ENCODE measurements at places on chromosomes 12 and 14.

DNA sequence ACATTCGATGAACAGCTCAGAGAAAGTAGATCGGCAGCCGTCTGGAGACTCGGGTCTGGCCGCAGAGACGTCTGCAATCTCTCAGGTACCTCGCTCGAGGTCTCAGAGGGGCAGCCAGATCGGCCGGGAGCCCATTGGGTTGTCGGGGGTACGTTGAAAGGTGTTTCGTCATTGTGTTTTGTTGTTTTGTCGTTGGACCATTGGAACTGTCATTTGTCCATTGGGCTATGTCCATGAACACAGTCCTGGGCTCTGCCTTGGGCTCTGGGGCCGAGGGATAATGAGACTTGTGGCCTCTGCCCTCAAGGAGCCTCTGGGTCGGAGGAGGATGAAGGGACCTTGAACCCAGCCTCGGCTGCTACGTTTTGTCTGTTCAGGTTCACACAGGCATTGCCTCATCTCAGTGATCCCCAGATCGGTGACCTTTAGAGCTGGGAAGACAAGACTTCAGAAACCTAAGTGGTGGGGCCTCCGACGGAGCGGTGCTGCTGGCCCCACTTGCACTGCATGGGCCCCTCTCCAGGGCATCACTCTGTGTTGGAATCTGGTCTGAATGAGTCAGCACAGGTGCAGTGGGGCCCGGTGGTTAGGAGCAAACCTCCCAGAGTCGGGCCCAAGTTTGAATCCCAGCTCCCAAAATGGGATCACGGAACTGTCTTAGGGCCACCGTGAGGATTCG, 23.6 kb upstream of the MLXIP start:
- no peak for DNase-seq

DNA sequence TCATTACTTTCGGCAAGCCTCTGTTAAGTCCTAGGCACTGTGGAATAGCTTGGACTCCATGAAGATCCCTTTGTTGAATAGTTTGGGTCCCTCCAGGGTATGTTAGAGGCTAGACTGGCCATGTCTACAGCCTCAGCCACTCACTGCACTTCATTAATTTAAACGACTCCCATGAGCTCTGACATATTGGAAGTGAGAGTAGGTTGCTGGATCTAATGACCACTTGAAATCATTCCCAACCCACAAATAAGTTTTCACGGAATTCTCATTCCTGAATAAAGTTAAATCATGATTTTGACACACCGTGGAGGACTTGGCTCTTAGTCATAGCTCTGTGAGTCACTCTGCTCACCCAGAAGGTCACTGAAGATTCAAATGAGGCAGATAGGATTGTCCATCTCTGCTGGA, 21.4 kb upstream of the APPL2 start:
- DNase-seq, result no peak

- DNase-seq, result no peak
These were observed 21.8 kb downstream of the PLEKHG3 start for GRCh38 chr14:64725879-64726584.

DNA sequence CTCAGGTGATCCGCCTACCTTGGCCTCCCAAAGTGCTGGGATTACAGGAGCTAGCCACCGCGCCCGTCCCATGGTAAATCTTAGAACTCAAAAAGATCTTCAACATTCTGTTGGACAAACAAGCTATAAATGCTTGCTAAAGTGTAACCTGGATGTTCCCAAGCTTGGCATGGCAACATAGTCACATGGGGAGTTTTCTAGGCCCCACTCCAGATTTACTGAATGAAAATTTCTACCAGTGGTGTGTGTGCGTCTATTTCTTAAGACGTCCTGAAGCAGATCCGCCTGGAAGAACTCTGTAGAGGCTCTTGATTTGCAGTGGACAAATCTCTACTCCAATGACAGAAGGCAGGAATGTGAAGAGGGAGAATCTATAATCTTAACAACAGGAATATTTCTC, 59.9 kb downstream of the ZFYVE21 start:
- DNase-seq, result no peak

DNA sequence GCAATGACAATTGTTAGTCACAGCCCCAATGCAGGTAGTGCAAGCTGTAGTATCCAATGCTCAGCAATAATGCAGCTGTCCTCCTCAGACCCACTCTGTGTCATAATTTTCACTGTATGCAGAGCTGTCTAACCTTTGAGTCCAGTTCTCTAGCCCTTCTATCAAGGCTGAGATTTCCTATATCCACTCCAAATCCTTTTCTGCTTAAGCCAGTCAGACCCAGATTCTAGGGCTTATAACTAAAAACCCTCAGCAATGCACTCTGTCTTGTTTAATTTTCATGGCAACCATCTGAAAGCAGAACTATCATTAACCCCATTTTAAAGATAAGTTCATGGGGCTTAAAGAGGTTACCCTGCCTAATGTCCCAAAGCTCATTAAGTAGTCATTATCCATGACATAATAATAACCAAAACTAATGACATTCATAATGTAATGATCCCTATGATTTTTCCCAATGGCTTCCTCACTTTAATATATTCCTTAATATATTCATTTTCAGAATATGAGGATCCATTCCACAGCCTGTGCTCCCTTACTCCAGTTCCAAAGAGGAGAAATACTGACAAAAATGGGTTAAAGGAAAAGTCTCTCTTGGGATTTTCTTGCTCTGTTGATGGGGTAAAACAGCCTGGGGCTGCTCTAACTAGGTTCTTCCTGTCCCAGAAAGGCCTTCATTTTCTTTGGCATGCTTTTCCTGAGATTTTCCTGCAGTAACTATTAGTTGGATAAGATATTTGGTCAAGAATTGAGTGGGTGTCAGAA, 29.5 kb downstream of the TXNDC16 start:
- DNase-seq, result no peak

DNA sequence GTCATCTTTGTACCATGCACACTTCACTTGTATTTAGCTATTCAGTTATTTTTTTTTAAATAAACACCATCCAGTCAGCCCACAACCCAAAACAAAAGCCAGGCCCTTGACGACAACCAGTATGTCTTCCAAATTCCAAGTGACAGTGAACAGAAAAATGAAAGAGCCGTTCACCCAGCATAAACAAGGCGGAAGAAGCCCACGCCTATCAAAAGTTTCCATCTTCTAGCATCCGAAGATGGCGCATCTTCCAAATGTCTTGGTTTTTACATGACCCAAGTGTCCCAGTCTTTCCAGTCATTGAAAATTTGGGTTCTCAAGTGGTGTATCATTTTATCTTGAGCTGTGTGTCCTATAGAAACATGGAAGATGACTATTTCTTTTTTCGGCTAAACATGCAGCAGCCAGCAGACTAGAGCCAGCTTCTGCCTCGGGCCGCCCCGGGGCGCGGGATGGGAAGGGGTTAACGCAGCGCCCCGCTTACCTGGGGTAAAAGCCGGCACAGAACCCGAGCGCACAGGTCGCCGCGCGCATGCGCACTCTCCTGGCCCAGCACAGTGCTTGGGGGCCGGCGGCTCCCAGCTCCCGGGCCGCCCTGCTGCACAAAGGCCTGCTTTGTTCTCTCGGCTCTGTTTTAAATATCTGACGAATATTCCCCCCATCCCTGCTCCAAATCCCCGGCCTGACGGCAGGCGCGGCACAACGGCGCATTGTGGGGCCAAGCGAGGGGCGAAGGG, 164.8 kb downstream of the ZFP36L1 start:
- DNase-seq, result peak; percentile 49

DNA sequence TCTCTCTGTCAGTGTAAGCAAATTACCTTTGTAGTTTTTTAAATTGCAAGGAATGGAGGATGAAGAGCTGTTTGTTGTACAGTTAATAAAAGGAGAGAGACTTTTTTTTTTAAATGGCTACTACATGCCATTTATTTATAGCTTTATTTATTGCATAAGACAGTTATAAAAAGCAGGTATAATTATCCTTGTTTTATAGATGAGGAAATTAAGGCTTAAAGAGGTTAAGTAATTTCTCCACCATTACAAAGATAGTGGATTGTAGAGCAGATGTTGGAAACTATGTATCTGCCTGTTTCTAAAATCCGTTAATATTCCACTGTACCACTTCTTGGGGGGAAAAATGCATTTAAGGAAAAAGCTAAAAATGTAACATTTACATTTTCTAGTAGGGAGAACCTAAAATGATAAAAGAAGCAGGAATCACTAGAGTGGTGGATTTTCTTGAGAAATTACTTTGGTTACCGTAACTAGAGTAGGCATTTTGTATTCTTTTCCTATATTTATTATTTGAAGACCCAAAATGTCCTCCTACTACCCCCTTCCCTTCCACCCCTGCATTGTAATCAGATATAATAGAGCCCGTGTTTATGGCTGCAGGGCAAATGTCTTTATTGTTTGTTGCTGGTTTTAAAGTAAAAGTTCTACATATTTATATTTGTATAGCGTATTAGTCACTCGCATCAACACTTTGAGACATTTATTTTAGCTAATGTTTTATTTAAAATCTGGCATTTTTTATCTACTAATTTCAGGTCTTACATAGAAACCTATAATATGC, 2.3 kb downstream of the SNAPC1 start:
- DNase-seq, result no peak

DNA sequence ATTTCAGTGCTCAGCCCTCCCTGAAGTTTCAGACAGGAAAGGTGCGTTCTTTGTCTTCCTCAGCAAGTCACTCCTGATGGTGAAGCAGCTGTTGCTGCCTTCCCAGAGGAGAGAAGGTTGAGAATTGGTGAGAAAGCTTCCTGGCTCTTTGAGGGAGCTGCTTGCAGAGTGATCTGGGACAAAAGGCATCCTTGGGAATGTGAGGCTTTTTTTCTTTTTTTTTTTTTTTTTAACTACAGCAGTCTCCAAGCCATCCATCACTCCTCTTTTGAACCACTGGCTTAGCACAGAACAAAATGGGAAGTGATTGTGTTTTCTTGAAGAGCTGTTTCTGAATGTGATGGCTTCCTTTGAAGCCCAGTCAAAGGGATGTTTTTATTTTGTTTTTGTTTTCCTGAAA, 120.4 kb upstream of the LRIG3 start:
- DNase-seq, result no peak

- DNase-seq, result no peak
These were observed 101.0 kb downstream of the FOXG1 start for GRCh38 chr14:28867571-28867970.

GRCh38 chr12:46480316-46480715, 107.7 kb upstream of the SLC38A2 start:
- no peak for DNase-seq

- DNase-seq, result no peak
These were observed 77.5 kb upstream of the CPSF6 start for GRCh38 chr12:69161829-69162228.

DNA sequence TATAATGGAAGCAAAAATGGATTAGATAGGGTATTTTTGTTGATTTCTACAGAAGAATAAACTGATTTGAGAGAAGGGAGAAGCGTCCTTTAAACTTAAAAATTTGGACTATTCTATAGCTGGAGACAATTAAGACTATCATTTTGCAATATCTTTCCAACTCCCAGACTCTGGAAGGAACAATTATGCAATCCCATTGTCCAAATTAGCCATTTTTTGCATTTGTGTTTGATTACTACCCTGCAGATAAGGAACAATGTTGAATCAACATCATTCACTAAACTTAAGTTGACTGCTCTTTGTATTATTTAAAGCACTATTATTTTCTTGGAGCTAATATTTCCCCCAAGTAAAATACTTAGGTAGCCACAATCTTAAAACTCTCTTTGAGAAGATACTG, 34.8 kb upstream of the SELPLG start:
- no peak for DNase-seq
